ENCODE measurements at places on chromosomes 11 and 22.

GRCh38 chr22:40430991-40431390 is 60.6 kb downstream of the SGSM3 start:
- no peak for DNase-seq

DNA sequence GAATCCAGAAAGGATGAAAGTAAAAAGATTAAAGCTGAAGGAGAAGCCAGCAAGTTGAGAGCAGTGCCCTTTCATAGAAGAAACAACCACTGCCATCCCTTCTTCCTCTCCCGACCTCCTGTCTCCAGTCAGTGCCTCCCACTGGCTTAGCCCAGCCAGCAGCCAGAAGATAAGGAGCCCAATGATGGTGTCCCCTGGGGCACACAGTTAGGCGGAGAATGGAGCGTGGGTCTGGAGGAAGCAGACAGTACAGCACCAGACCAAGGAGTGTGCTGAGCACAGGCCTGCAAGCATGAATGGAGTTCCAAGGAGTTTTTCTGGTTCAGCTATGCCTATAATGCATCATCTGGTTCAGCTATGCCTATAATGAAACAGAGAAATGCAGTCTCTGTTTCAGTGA is 54.3 kb upstream of the TNRC6B start:
- no peak for DNase-seq

- DNase-seq, result peak; percentile 85
These were observed 19.8 kb upstream of the PLET1 start for GRCh38 chr11:112280268-112281126.

DNA sequence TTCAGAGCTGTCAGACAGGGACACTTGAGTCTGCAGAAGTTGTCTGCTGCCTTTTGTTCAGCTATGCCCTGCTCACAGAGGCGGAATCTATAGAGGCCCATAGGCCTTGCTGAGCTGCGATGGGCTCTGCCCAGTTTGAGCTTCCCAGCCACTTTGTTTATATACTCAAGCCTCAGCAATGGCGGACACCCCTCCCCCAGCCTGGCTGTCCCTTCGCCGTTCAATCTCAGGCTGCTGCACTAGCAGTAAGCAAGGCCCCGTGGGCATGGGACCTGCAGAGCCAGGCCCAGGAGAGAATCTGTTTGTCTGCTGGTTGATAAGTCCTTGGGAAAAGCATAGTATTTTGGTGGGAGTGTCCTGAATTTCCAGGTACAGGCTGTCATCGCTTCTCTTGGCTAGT is 23.6 kb upstream of the OR6M1 start:
- DNase-seq, result no peak

- no peak for DNase-seq
These were observed 312.5 kb downstream of the CADM1 start for GRCh38 chr11:115191761-115192160.

DNA sequence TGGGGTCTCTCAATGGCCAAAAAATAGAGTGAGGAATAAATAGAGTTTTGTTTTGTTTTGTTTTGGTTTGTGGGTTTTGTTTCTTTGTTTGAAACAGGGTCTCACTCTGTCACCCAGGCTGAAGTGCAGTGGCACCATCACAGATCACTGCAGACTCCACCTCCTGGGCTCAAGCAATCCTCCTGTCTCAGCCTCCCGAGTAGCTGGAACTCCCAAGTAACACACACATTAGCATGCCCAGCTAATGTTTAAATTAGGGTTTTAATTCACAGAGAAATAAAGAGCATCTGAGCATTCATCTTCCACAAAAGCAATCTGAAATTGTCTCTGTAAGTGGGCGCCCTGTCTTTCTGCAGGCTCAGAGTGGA is 9.2 kb upstream of the IFITM3 start:
- no peak for DNase-seq

GRCh38 chr22:49756201-49756600 is 71.5 kb downstream of the BRD1 start:
- no peak for DNase-seq

DNA sequence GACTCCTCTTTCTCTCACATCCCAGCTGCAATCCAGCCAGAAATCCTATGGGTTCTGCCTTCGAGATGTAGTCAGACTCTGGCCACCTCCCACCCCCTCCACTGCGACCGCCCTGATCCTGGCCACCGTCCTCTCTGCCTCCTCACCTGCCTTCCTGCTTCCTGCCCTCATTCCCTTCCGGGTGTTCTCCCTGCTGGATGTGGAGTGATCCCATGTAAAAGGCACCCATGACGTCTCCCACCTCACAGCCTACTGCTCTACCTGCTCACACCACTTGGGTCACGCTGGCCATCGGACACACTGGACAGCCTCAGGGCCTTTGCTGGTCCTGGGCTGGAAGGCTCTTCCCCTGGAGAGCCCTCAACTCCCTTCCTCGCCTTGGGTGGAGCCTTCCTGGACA is 33.7 kb upstream of the CD5 start:
- DNase-seq, result no peak

- no peak for DNase-seq
These were observed 17.5 kb downstream of the GLB1L2 start for GRCh38 chr11:134349109-134349801.

GRCh38 chr11:129023968-129024676 is 81.5 kb upstream of the TP53AIP1 start:
- DNase-seq, result no peak

- no peak for DNase-seq
These were observed 7.5 kb upstream of the RAG2 start for GRCh38 chr11:36605221-36606216.

GRCh38 chr11:112631333-112631732 is 329.9 kb upstream of the NCAM1 start:
- DNase-seq, result no peak

GRCh38 chr11:44112091-44112821 is 16.8 kb downstream of the EXT2 start:
- peak; percentile 78 for DNase-seq

GRCh38 chr22:50282361-50283155 is 12.4 kb upstream of the MAPK11 start:
- DNase-seq, result no peak

DNA sequence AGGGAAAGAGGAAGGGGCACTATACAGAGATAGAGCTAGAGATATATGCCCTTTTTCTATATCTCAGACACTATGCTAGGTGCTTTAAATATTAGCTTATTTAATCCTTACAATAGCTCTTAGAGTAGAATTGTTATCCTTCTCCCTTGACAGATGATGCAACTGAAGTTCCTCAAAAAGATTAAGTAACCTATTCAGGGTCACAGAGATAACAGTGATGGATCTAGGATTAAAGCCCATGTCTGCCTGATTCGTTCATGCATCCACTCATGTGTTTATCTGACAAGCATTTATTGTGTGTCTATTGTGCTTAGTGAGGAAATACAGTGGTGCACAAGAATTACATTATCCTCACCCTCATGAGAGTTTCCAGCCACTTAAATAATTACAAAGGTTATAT is 8.7 kb downstream of the CCDC83 start:
- no peak for DNase-seq

DNA sequence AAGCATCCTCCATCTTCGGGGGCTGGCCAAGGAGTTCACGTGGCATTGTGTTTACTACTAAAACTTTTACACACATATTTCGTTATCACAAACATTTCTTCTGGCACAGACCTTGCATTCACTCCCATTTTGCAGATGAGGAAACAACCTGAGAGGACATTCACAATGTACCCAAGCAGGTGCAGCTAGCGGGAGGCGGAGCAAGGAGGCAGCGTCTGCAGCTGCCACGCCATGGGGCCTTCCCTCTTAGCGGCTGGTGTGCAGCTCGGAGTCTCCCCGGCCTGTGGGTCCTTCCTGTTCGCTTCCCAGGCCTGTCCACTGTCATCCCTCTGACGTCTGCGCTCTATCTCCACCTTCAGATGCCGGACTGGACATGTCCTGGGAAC is 807.8 kb downstream of the TBC1D22A start:
- DNase-seq, result no peak

DNA sequence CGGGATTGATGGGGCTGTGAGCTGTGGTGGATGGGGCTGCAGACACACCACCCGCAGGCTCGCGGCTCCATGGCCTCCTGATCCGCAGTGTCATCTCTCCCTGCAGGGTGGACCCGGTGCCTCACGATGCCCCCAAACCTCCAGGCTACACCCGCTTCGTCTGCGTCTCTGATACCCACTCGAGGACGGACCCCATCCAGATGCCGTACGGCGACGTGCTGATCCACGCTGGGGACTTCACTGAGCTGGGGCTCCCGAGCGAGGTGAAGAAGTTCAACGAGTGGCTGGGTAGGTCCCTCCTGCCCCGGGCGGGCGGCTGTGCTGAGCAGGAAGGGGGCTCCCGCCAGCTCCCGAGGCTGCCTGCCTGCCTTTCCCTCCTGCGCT is 23.1 kb downstream of the MPPED1 start:
- no peak for DNase-seq

GRCh38 chr11:79189601-79190000 is 251.2 kb downstream of the TENM4 start:
- no peak for DNase-seq

DNA sequence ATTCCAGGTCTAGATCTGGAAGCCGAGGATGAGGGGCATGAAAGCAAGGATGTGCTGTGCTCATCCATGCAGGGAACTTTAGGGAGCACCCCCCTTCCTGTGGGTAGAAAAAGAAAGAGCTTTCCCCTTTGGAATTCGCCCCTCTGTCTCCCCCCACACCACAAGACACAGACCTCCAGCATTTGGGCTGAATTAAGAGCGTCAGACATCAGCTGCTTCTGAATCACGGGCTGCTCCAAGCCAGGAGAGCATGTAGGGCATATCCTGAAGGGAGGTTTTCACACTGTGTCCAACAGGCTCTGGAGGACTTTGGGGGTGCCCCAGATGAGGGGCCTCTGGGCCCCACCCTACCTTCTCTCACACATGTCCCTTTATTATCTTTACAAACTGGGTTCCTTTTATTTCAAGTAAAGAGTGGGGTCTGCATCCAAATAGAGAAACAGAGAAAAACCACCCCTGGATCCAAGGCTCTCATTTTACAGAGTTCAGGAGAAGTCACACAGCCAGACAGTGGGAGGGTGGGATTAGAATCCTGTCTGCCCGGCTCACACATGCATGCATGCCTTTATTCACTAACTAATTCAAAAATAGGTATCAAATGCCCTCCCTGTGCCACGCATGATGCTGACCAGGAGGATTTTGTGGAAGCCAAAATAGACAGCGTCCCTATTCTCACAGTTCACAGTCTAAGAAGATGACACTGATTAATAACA is 52.8 kb downstream of the LRRC32 start:
- DNase-seq, result no peak

GRCh38 chr22:49450498-49450897 is 377.2 kb downstream of the BRD1 start:
- DNase-seq, result no peak

DNA sequence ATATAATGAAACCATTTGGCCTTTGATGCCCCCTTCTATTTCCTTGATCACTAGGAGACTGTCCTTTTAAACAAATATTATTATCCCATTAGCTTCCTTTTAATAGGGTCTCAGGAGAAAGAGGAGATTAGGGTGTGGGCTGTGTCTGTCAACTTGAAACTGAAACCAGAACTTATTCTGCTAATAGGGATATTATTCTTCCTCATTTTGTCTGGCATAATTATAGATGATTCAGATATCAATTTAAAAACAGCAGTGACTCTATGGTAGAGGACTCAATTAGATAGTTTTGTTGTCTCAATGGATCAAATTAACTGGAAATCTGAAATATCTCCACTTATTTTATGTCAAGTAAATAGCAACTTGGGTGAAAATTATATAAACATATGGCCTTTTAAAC is 584.9 kb upstream of the CCDC90B start:
- DNase-seq, result no peak

GRCh38 chr11:35785287-35786167 is 123.0 kb downstream of the TRIM44 start:
- no peak for DNase-seq

DNA sequence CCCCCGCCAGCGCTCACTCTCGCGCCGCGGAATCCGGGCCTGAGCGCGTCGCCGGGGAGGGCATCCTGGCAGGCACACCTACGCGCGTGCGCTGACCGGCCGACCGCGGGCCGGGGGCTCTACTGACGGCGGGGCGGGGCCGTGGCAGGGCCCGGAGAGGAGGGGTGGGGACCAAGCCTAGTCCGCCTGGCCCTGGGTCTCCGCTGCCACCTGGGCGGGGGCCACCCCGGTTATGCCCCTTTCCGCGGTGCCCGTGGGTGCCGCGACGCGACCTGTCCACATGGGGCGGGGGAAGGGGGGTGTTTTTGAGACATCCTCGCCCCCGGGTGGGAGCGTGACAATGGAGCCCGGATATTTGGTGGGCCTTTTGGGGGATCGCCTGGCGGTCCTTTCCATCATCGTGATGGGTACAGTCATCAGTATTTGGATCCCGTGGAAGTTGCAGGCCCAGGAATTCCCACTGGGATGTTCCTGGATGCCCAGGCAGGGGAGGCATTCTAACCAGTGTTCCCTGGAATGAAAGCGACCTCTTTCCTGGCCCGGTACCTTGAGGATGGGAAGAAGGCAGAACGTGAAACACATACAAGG is 2.2 kb downstream of the NCAM1 start:
- DNase-seq, result no peak

GRCh38 chr11:122098261-122098980 is 17.6 kb downstream of the BLID start:
- no peak for DNase-seq

DNA sequence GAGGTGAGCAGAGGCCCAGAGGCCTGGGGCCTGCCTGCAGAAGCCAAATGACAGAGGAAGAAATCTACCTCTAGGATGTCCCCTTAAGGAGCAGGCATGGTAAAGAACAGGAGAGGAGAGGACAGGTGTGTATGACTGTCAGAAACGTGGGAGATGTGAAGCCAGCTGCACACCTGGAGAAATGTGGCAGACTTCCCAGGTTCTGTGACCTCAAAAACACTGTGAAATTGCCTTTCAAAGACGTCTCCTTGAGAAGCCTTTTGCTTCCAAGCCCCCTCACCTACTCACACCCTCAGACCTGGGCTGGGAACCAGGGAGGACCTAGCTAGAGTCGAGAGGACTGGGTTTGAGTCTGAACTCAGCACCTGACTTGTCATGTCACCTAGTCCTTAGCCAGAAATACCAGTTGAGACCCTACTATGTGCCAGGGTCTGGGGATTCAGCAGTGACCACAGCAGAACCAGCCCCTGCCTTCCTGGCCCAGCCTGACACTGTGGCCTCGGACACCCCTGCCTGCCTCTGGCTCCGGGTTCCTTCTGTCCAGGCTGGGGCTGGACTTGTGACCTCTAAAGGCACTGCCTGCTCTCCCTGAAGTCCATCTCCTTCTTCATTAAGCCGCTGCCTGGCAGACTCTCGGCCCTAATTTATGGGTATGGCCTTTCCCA is 5.6 kb downstream of the TPBGL start:
- DNase-seq, result no peak

GRCh38 chr22:43035250-43035649 is 20.3 kb upstream of the PACSIN2 start:
- DNase-seq, result no peak

- peak; percentile 75 for DNase-seq
These were observed 56.1 kb downstream of the AMBRA1 start for GRCh38 chr11:46537537-46538295.

DNA sequence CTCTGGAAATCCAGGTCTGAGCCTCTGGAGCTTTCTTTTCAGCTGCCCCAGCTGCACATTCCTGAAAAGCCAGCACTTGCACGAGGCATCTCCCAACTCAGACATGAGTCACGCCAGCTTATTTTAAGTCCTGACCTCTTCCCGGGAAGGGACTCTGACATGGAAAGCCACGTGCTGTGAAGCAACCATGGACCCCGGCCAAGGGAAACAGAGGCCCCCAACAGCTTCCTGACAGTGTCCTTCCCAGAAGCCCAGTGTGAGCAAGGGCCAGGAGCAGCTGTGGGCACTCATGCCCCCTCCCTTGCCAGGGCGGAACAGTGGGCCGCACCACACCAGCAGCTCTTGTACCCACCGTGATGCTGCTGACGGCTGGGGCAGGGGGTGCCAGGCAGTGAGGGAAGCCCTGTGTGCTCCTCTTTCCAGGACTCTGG is 118.8 kb upstream of the CADM1 start:
- peak; percentile 84 for DNase-seq

Data from RKO (cell line).